ENCODE measurements at places on chromosomes 6 and 20. TPM values are rescaled to one million over a fixed set of nuclear protein-coding genes. Genes with fewer than 3 reads are reported as not detected.

The SLC13A3 gene
- 1.6 TPM for total RNA-seq

The DEFB112 gene
- not detected for total RNA-seq

The WFDC12 gene
- 1.8 TPM for total RNA-seq

The GRIK2 gene
- total RNA-seq, result 0.38 TPM

The CNR1 gene
- 21.6 TPM for total RNA-seq

The MTO1 gene
- 23.1 TPM for total RNA-seq

The ELOVL4 gene
- total RNA-seq, result 0.17 TPM

The SRSF12 gene
- total RNA-seq, result not detected

The VGLL2 gene
- not detected for total RNA-seq

The RIPOR2 gene
- total RNA-seq, result 25.6 TPM

GRCh38 chr6:118748311-118749062 is 97.1 kb upstream of the CEP85L start:
- no peak overlapping the region for H3K27ac ChIP-seq
- H3K4me1 ChIP-seq, result peaks cover 8% of the 10 kb centered on the region
- DNase-seq, result peak; percentile 65
- H3K27me3 ChIP-seq, result no peaks in the 10 kb centered on the region
- no peaks in the 10 kb centered on the region for H3K36me3 ChIP-seq

- no peaks in the 10 kb centered on the region for H3K36me3 ChIP-seq
- DNase-seq, result no peak
- no peaks in the 10 kb centered on the region for H3K27me3 ChIP-seq
- H3K4me1 ChIP-seq, result no peaks in the 10 kb centered on the region
- no peak overlapping the region for H3K4me3 ChIP-seq
Measured at GRCh38 chr6:70107852-70108629, 194.8 kb downstream of the COL9A1 start.

DNA sequence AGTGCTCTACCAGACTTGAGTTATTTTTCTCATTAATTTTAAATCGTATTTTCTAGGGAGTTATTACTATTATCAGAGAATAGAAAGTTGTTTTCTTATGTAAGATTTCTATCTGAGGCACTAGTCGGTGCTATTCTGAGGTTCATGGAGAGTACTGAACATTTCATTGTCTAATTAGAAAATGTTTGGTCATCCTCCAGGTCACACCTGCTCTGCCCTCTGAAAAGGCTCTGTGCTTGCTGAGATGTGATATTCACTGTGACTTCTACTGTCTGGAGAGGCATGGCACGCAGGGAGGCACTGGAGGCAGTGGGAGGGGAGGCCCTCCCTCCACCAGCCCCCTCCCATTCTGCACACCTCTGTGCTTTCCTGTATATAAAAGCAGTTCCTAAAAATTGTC is 3.0 kb downstream of the SYNDIG1 start:
- H3K36me3 ChIP-seq, result no peaks in the 10 kb centered on the region
- DNase-seq, result no peak
- H3K4me3 ChIP-seq, result no peak overlapping the region
- no peak overlapping the region for H3K27ac ChIP-seq
- peaks cover 7% of the 10 kb centered on the region for H3K4me1 ChIP-seq

GRCh38 chr6:56756219-56756789 is 113.6 kb upstream of the DST start:
- no peaks in the 10 kb centered on the region for H3K27me3 ChIP-seq
- no peak overlapping the region for H3K4me3 ChIP-seq
- DNase-seq, result no peak
- H3K36me3 ChIP-seq, result no peaks in the 10 kb centered on the region

DNA sequence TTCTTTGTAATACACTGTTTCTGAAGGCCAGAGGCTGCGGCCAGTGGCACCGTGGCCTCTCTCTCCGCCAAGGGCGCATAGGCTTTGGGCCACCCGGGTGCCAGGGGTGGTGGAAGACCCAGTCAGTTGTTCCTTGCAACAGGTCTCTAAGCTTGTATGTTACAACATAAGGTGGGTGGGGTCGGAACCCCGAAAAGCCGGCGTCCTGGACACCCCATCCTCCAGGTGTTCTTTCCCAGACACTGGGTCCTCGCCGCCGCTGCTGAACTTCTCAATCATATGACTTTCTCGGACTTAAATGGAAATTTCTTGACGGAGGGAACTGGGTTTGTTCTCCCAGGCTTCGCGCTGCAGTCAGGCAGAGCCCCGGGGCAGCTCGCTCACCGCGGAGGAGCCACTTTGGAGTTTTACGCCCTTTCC is 983 bp upstream of the KCNQ5 start:
- DNase-seq, result no peak
- H3K36me3 ChIP-seq, result no peaks in the 10 kb centered on the region
- no peak overlapping the region for H3K27ac ChIP-seq
- peak overlapping the region; percentile 52 for H3K4me3 ChIP-seq
- H3K4me1 ChIP-seq, result peaks cover 29% of the 10 kb centered on the region

DNA sequence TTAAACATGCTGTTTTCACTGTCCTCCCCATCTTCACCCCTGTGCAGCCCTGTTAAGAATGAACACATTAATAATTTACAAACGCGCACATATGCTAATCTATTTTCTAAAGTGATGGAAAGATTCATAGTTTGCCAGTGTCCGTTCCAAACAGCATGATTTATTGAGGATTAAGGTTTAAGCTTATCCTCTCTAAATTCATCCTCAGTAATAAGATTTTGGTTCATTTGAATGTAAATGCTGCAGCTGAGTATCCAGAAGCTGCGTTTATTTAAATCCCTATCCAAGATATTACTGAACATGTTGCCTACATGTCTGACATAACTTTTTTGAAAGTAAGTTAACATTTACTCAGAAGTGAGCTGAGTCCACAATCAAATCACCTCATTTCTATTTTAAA is 42.8 kb upstream of the FAM135A start:
- H3K4me1 ChIP-seq, result no peaks in the 10 kb centered on the region
- H3K36me3 ChIP-seq, result no peaks in the 10 kb centered on the region
- no peak for DNase-seq
- H3K27ac ChIP-seq, result no peak overlapping the region
- no peaks in the 10 kb centered on the region for H3K27me3 ChIP-seq

GRCh38 chr6:119024111-119024510 is 54.4 kb downstream of the FAM184A start:
- H3K27ac ChIP-seq, result no peak overlapping the region
- no peak for DNase-seq
- no peaks in the 10 kb centered on the region for H3K27me3 ChIP-seq
- no peaks in the 10 kb centered on the region for H3K36me3 ChIP-seq

GRCh38 chr20:50207026-50207425 is 16.4 kb downstream of the CEBPB start:
- no peak overlapping the region for H3K27ac ChIP-seq
- no peak overlapping the region for H3K4me3 ChIP-seq
- no peaks in the 10 kb centered on the region for H3K4me1 ChIP-seq
- H3K27me3 ChIP-seq, result no peaks in the 10 kb centered on the region

DNA sequence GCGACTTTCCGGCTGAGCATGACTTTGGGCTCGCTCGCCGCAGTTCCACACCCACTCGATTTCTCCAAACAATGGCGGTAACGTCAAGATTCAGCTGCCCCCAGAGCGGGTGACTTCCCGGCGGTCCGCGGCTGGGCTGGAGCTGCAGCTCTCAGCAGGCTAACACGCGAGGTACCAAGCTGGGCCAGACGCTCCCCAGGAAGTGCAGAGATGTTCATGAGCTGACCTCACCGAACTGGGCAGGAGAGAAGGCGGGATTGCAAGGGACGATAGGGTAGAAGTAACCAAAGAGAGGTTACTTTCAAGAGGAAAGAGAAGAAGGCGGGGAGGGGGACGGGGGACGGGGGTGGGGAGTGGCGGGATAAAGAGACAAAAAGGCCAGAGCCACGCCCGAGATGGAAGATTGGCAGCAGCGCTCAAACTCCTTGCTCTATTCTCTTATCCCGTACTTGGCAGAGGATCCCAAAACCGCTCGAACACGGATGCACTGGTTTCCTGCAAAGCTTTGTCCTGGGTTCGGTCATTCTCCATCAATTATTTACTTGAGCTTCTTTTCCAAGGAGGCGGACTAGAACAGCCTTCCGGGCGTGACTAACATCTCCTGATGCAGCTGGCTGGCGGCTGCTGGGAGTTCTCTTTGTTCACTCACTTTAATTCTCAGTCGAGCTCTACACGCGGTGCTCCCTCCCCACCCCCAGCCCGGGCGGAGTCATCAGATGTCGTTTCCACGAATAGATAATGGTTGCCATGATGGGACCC is at the start of gene MTCL3:
Gene MTCL3 (minus strand): TSS at position 626 of the 759 bp plus-strand sequence.
- H3K27me3 ChIP-seq, result peaks cover 45% of the 10 kb centered on the region
- H3K36me3 ChIP-seq, result no peaks in the 10 kb centered on the region
- no peak within 1 kb of the TSS for H3K27ac ChIP-seq

- no peak overlapping the region for H3K4me3 ChIP-seq
- no peak for DNase-seq
- H3K36me3 ChIP-seq, result no peaks in the 10 kb centered on the region
Measured at GRCh38 chr6:132650429-132650828, 8.6 kb downstream of the TAAR1 start.

- no peaks in the 10 kb centered on the region for H3K36me3 ChIP-seq
- H3K4me1 ChIP-seq, result peaks cover 13% of the 10 kb centered on the region
- peak; percentile 70 for DNase-seq
- H3K27me3 ChIP-seq, result peaks cover 40% of the 10 kb centered on the region
Measured at GRCh38 chr6:106360989-106361430, 493 bp downstream of the CRYBG1 start.

- H3K27ac ChIP-seq, result no peak overlapping the region
- H3K36me3 ChIP-seq, result no peaks in the 10 kb centered on the region
- no peak overlapping the region for H3K4me3 ChIP-seq
- no peak for DNase-seq
Measured at GRCh38 chr20:44750081-44750805, 4.6 kb downstream of the KCNK15 start.

DNA sequence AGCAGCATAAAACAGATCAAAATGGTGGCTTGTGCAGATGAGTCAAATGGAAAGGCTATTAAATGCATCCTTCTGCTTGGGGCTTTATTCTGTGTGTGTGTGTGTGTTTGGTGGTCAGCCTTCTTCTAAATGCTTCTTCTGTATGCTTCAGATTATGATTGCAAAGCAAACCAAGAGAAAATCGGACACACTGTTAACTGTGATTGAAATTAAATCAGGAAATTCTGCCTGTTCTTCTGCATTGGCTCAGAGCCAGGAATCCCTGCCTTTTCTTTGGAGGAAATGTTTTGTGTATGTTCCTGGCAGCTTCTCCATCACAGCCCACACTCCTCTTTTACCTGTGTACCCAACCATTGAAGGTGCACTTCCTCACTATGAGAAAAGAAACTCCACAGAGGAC is 22.3 kb upstream of the PDE10A start:
- peaks cover 3% of the 10 kb centered on the region for H3K27me3 ChIP-seq
- DNase-seq, result no peak
- H3K36me3 ChIP-seq, result no peaks in the 10 kb centered on the region

GRCh38 chr6:31158863-31159855 is 770 bp downstream of the TCF19 start:
- H3K4me3 ChIP-seq, result peak overlapping the region; percentile 70
- H3K4me1 ChIP-seq, result peaks cover 11% of the 10 kb centered on the region
- no peaks in the 10 kb centered on the region for H3K36me3 ChIP-seq
- no peaks in the 10 kb centered on the region for H3K27me3 ChIP-seq
- H3K27ac ChIP-seq, result no peak overlapping the region

- no peak overlapping the region for H3K27ac ChIP-seq
- H3K27me3 ChIP-seq, result peaks cover 30% of the 10 kb centered on the region
- H3K4me3 ChIP-seq, result no peak overlapping the region
- no peaks in the 10 kb centered on the region for H3K36me3 ChIP-seq
- H3K4me1 ChIP-seq, result peaks cover 11% of the 10 kb centered on the region
Measured at GRCh38 chr20:2697768-2698167, 5.2 kb downstream of the EBF4 start.

DNA sequence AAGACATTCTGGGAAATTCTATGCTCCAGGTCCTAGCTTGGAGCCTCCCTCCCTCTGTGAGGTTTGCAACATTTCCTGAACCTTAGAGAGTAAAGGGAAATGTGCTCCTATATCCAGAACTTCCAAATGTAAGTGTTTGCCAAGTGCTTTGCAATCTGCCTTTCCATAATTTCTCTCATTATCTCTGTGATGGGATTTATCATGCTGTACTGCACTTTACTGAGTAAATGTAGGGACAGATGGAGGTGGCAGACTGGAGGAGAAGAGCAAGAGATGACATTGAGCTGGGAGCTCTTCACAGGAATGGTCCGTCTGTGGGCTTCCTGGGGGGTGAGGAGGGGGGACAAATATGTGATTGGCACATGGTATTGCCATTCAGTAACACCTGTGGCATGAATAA is 184.3 kb downstream of the SOX4 start:
- H3K4me3 ChIP-seq, result no peak overlapping the region
- H3K4me1 ChIP-seq, result no peaks in the 10 kb centered on the region
- H3K27me3 ChIP-seq, result no peaks in the 10 kb centered on the region

GRCh38 chr20:47281376-47281775 is 75.1 kb downstream of the ZMYND8 start:
- no peak overlapping the region for H3K27ac ChIP-seq
- peaks cover 72% of the 10 kb centered on the region for H3K36me3 ChIP-seq
- no peaks in the 10 kb centered on the region for H3K4me1 ChIP-seq
- H3K27me3 ChIP-seq, result no peaks in the 10 kb centered on the region

- peaks cover 4% of the 10 kb centered on the region for H3K4me1 ChIP-seq
- no peak for DNase-seq
- no peaks in the 10 kb centered on the region for H3K36me3 ChIP-seq
- no peak overlapping the region for H3K4me3 ChIP-seq
- H3K27ac ChIP-seq, result no peak overlapping the region
- H3K27me3 ChIP-seq, result no peaks in the 10 kb centered on the region
Measured at GRCh38 chr6:132725471-132725870, 11.6 kb upstream of the VNN1 start.

GRCh38 chr6:156457601-156458000 is 319.6 kb upstream of the ARID1B start:
- H3K4me1 ChIP-seq, result no peaks in the 10 kb centered on the region
- H3K36me3 ChIP-seq, result no peaks in the 10 kb centered on the region
- H3K27ac ChIP-seq, result no peak overlapping the region
- no peak for DNase-seq
- H3K4me3 ChIP-seq, result no peak overlapping the region

DNA sequence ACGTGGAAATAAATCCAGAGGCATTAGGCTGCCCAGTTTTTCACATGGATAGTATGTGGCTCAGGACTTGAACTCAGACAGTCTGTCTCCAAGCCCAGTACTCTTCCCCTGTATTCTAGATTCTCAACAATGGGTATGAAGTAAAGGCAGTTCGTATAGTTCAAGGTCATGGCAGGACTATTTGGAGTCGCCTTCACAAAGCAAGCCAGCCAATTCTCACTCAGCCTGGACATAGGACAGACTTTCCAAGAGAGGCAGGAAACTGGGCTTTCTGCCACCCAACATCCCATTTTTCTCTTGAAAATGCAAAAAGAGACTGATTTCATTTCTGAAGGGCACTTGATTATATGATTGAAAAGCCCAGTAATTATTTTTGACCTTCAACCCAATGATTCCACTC is 111.0 kb downstream of the EDN1 start:
- H3K4me1 ChIP-seq, result peaks cover 3% of the 10 kb centered on the region
- H3K27me3 ChIP-seq, result no peaks in the 10 kb centered on the region
- H3K4me3 ChIP-seq, result no peak overlapping the region
- H3K36me3 ChIP-seq, result no peaks in the 10 kb centered on the region
